GM12891 (cell line): ENCODE measurements at places on chromosomes 2 and 18.

GRCh38 chr18:5388896-5389295 lies 93.4 kb upstream of the ZBTB14 start:
- no peak for DNase-seq

DNA sequence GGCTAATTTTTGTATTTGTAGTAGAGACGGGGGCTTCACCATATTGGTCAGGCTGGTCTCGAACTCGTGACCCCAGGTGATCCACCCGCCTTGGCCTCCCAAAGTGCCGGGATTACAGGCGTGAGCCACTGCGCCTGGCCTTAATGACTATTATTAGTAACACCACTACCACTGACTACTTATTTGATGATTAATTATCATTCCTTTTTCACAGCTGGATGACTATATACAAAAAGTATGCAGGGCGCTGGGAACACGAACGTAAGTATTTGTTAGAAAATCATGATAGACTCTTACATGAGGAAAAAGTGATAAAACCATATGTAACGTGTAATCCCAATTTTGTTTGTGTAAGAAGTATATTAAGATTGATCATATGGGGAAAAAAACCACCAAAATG lies 21.6 kb downstream of the DARS1 start:
- no peak for DNase-seq

DNA sequence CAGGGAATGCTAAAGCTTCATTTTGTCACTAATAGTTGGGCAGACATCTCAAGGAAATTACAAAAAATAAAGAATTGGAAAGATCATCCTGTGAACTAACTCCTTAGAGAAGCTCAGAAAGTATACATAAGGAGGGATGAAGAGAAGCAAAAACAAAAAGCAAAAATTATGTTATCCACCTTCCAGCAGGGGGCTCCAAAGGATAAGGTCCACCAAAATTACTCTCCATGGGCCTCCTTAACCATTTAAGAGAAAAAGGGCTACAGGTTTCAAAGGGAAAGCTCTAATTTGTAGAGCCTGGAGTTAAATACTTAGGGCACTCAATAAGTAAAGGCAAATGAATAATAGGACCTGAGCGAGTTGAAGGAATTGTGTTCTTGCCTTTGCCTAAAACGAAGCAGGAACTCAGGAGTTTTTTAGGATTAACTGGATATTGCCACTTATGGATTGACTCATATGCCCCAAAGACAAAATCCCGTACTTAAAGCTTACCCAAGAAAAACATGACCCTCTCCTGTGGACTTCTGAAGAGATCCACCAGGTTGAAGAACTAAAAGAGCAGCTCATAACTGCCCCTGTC lies 1167.9 kb downstream of the DSC3 start:
- no peak for DNase-seq

DNA sequence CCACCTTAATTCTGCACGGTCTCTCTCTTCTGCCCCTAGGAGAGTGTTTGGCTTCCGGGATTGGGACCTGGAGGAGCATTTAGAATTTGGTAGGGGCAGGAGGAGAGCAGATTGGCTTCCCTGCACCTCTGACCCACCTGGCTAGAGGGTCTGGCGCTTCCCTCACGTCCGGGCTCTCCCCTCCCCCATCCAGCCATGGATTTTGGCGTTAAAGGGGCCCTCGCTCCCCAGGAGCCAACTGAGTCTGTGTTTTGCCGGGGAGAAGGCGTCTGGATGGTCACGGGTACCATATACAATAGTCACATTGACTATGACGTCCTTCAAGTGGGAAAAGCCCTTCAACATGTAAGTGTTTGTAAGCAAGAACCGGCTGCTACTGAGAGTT lies 6.6 kb downstream of the HOXD3 start:
- no peak for DNase-seq

DNA sequence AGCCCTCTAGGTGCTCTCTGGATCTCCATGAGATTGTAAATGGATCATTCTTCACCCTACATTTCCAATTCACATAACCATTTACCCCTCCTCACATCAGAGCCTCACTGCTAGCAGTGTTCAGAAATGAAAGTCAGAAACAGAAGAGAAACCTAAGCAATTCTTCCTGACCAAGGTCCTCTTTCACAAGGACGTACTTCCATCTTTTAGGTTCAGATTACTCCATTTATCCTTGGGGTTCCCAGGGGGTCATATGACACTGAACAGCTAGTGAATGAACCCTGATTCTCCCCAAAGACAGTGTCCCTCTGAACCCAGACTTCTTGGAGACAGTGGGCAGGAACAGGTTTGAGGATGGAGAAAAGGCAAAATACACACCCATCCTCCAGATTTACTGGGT lies 12.9 kb upstream of the MARCO start:
- no peak for DNase-seq

GRCh38 chr2:82675186-82675585 lies 1783.9 kb downstream of the SUCLG1 start:
- no peak for DNase-seq

DNA sequence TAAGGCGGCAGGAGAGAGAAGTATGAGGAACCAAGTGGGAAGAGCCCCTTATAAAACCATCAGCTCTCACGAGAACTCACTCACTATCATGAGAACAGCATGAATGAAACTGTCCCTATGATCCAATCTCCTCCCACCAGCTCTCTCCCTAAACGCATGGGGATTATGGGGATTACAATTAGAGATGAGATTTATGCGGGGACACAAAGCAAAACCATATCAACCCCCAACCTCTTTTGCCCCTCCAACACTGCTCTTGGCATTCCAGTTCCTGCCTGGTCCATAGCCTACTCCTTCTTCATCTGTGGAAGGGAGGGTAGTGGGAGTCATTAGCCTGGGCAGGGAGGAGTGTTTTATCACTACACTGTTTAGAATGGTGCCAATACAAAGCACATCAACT lies 1.4 kb upstream of the EHD3 start:
- DNase-seq, result no peak

DNA sequence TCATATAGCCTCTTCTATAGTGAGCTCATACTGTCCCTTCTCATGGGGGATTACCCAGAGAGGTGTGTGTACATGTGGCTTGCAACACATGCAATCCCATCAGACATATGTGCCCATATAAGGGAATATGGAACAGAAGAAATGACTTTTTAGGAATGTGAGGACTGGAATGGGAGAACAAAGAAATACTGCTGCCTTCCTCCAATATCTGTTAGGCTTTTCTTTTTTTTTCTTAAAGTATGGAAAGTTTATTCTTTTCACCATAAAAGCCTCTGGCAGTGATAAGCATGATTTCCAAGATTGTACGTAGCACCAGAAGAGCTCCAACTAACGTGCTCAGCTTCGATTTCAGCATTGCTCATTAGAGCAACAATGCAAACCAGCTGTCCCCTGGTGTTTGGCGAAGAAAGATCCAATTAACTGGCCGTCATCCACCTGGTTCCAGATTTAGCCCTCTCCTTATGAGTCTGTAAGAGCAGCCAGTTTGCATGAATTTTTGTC lies 113.6 kb downstream of the ADCYAP1 start:
- no peak for DNase-seq

- no peak for DNase-seq
These were observed 1065.2 kb upstream of the FAM98A start for GRCh38 chr2:34664266-34664665.

- DNase-seq, result no peak
These were observed 38.6 kb upstream of the ACADL start for GRCh38 chr2:210263841-210264240.

DNA sequence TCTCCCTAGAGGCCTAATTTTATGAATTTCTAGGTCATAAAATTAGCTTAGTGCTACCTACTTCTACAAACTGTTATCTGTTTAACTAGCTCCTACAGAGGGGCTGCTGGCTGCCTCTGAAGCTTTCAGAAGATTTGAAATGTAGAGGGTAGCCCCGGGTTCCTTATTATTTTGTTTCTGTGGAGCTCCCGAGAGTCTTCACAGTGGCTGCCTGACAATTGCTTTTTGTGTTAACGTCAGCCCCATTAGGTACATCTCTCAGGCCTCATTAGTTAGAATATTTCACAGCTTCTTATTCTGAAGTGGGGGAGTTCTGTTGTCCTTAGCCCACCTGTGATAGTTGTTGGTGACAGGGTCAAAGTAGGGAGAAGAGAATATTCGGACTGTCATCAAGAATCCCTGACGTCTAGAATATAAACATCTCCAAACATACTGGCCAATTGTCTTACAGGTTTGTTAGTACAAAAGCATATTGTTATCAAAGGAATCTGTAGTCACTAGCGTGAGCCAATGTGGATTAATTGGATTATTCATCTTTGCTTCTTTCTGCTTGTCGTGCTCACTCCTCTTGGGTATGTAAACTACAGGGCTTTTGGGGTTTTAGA lies 77.5 kb downstream of the DIS3L2 start:
- DNase-seq, result no peak

DNA sequence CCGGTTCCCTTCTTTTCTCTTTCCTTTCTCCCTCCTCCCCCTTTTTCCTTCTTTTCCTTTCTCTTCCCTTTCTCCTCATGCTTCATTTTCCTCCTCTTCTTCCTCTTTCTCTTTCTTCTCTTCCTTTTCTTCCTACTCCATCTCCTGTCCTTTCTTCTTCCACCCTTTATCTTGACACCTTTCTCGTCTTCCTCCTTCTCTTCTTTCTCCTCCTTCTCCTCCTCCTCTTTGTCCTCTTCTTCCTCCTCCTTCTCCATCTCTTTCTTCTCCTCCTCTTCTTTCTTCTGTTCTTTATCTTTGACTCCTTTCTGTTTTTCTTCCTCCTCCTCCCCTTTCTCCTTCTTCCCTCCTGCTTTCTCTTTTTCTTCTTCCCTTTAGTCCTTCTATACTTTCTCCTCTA lies 53.2 kb downstream of the CELF4 start:
- no peak for DNase-seq

- DNase-seq, result no peak
These were observed 37.0 kb downstream of the GCG start for GRCh38 chr2:162115076-162115475.
